ENCODE measurements at places on chromosomes 2 and 18.

GRCh38 chr2:86794861-86795260 lies 4.1 kb upstream of the CD8A start:
- DNase-seq: no peak

GRCh38 chr2:237122214-237122666 lies 36.6 kb downstream of the COPS8 start:
- peak; percentile 65 for DNase-seq

DNA sequence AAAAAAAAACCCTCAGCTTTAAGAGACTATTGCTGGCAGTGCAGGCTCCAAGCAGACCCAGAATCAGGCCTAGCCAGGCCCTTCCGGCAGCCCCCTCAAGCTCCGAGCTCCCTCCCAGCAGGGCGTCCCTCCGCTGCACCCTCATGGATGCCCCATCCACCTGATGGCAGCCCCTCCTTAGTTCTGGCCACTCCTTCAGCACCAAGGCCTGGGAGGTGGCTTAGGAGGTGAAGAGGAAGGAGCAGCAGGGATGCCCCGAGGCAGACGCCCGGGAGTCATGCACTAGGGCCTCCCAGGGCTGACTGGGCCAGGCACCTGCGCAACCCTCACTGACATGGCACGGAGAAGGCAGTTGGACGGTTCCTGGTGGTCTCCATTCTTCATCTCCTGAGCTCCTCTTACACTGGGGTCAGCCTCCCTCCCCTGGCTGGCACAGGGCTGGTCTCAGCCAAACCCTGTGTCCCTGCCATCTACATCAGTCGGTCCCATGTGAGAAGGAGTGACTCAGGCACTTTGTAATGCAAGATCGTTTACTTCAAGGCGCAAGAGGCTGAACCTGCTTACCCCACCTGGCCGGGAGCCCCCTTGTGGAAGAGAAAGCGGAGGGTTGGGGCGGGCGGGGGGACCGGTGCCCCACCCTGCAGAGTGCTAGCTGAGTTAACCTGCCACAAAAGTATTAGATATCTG lies 53.5 kb upstream of the ID2 start:
- no peak for DNase-seq

- no peak for DNase-seq
Observed at GRCh38 chr18:50190236-50190635, 4.7 kb downstream of the MYO5B start.

GRCh38 chr2:159279700-159280099 lies 6.8 kb downstream of the WDSUB1 start:
- no peak for DNase-seq

- DNase-seq: no peak
Observed at GRCh38 chr2:34308140-34308539, 709.0 kb upstream of the FAM98A start.

GRCh38 chr2:58664523-58665151 lies 423.5 kb upstream of the FANCL start:
- DNase-seq: no peak

DNA sequence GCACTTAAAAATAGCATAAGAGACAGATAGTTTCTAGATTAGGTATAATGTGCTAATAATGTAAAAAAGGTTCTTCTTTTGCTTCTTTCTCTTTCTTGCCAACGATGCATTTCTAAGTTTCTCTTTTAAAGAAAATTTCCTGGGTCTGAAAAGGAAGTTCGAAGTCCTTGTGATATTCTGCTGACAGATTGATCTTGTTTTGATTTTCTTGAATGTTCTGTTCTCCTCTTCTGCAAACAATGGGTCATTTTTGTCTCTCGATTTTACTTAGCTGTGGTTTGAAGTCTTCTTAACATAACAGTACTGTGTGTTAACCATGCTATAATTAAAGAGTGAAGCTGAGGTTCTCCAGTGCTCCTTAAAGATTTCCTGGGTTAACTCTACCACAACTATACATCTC lies 61.1 kb upstream of the ACYP2 start:
- DNase-seq: no peak

GRCh38 chr2:41998186-41999127 lies 49.4 kb upstream of the PKDCC start:
- no peak for DNase-seq

- DNase-seq: no peak
Observed at GRCh38 chr2:86274918-86275275, 62.5 kb downstream of the REEP1 start.

Data from activated T-cell treated with anti-CD3 and anti-CD28 coated beads for 48 hours (primary cell).